Activated CD4-positive, alpha-beta T cell treated with anti-CD3 and anti-CD28 coated beads, Interleukin-2, amount 50 U/mL, for 4 hours (primary cell): ENCODE measurements at places on chromosomes 13 and 19.

- peak; percentile 62 for DNase-seq
These were observed at the start of gene TLE5 for GRCh38 chr19:3062165-3063105. TLE5 (minus strand) TSS chr19:3062495; CDS start chr19:3062200, 295 bp downstream.

GRCh38 chr13:51770681-51771417 is 33.1 kb downstream of the DHRS12 start:
- no peak for DNase-seq

GRCh38 chr13:94122300-94122915 is 357.1 kb downstream of the DCT start:
- DNase-seq, result no peak

DNA sequence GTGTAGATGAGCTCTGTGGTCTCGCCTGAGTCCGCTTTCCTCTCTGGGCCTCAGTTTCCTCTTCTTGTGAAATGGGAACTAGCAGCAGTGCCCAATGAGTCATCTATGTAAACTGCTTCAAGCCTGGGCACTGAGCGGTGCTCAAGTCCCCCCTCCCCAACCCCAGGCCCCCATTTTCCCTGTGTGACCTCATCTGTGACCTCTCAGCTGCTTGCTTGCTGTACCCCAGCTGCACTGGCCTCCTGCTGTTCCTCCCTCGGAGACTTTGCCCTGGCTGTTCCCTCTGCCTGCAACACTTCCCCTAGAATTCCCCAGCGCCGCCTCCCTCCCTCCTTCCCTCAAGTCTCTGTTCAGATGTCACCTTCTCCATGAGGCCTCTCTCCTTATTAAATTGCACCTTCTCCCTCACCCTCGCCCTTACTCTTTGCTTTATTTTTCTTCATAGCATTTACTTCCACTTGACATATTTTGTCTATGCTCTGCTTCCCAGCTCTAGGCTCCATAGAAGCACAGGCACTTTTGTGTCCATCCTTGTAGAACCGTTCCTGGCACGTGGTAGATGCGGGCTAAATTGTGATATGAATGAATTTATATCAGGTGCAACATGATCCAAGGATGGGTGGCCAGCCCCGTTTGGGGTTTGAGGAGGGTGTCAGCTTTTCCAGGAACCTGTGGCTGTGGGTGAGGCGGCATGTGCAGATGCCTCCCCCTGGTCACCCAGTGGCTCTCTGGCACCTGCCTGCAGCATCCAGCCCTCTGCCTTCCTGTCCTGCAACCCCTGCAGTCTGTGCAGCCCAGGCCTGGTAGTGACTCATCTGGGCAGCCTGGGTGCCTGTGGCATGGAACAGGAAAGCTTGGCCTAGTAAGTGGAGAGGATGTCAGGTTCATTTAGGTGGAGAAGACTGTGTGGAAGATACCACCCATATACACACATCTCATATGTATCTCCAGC is 26.3 kb downstream of the SIPA1L3 start:
- DNase-seq, result no peak

GRCh38 chr13:43830497-43830881 is 43.7 kb upstream of the ENOX1 start:
- DNase-seq, result no peak

GRCh38 chr13:32889986-32890565 is 126.1 kb upstream of the KL start:
- no peak for DNase-seq

DNA sequence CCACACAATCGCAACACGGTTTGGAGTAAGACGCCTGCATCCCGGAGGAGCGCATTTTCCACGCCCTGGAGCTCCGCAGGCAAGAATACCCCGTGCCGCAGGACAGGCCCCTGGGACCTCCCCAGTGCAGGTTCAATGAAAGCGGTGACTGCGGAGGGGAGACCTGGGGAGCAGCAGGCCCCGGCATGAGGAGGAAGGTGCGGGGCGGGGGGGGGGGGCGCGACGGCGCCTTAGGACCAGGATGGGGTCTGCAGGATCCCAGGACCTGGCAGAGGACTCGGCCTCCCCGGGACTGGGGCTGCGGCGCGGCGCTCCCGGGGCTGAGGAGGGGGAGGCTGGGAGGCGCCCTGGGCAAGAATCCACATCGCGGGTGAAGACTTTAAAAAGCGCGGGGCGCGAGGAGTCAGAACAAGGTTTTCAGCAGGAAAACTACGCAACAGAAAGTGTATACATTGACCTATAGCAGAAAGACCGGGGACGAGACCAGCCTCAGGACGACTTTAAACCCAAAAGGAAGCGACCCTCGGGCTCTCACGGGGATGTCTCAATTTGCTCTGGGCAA is 432 bp downstream of the ZNF611 start:
- DNase-seq, result no peak

DNA sequence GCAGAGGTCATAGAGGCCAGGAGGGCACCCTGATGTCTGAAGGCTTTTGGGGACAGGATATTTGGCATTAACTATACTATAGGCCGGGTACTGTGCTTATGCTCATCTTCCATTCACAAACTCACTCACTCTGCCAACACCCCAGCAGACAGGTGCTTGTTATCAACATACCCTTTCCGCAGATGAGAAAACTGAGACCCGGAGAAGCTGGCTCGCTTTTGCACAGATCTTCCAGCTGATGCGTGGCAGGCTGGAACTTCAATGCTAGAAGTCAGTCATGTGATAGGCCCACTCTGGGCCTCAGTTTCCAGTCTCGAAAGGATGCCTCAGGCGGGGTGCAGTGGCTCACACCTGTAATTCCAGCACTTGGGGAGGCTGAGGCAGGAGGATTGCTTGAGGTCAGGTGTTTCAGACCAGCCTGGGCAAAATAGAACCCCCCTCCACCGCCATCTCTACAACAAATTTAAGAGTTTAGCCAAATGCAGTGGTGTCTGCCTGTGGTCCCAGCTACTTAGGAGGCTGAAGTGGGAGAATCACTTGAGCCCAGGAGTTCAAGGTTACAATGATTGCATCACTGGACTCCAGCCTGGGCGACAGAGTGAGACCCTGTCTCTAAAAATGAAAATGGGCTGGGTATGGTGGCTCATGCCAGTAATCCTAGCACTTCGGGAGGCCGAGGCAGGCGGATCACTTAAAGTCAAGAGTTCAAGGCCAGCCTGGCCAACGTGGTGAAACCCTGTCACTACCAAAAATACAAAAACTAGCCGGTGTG is 9.5 kb downstream of the CNN1 start:
- DNase-seq, result no peak

DNA sequence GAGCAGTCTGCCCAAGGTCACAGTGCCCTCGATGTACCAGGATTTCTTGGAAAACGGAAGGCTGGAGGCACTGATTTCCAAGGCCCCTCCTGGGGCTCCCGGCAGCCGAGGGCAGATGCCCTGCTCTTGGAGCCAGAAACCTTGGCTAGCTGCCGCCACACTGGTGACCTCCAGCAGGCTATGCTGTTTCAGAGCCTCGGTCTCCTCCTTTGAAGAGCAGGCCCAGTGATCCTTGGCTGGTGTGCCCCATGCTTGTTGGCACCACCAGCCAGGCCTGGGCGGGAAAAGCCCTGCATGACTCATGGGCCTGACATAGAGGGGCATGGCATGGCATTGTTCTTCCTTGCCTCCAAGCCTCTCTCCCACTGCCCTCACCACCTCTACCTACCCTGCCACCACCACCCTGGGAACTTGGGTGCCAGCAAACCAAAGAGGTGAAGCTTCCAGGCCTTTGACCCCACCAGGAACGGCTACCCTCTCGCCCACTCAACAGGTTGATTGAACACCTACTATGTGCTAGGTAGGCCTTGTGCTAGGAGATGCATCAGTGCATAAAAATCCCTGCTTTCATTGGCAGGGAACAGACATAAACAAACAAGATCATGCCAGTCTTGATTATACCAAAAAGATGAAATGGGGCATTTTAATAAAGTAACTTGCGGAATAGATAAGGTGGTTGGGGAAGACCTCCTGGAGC is 1.6 kb upstream of the CLEC11A start:
- no peak for DNase-seq

DNA sequence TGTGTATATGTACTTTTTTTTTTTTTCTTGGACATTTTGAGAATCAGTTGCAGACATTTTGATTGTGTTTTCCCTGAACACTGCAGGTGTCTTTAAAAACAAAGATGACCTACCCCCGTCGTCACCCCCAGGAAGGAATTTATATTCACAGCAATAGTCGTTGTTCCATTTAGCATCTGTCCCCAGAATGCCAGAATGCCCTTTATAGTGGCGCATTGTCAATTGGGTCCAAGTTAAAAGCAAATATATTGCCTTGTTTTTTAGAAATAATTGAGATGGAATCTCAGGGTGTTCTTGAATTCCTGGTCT is 1.8 kb upstream of the RNF225 start:
- no peak for DNase-seq

DNA sequence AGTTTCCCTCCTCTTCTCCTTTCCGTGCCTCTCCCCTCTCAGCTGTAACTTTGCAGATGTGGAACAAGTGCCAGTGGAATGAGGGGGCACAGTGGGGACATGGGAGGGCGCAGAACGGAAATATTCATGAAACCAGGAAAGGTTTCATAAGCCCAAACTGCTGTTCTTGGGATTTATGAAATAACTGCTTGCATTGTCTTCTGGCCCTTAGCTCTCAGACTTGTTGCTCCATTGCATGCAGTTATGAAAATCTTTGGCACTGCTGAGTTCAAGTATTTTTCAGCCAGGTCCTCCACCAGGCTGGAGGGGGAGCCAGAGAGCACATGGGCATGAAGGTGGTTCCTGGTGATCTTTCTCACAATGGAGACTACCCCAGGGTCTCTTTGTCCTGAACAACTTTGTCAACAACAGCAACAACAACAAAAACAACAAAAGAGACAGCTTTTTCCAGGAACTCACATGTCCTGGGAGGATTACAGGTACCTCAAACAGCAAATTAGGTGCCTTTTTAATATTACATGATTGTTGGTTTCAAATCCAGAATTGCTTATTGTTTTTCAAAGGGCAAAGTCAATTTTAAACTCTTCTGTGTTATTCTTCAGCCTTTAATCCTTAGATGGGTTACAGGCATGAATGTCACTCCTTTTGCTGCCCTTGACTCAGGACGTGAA is 1.5 kb downstream of the RGCC start:
- DNase-seq, result peak; percentile 61

- DNase-seq, result no peak
These were observed 38.4 kb downstream of the RFX2 start for GRCh38 chr19:6071875-6072274.

DNA sequence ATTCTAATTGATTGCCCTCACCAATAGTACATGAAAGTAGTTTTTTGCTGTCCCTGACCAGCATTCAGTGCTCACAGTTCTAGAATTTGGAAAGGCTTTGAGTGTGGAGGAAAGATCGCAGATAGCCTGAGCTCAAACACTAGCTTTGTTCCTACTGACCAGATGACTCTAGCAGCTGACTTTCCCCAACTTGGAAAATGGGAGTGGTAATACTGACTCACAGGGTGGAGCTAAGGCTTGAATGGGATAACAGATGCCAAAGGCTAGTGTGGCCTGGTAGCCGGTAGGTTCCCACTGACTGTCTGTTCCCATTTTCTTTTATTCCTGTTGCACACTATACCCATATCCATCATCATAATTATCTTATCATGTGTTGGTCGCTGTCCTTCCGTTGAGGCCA is 3.7 kb downstream of the ZSCAN22 start:
- no peak for DNase-seq

DNA sequence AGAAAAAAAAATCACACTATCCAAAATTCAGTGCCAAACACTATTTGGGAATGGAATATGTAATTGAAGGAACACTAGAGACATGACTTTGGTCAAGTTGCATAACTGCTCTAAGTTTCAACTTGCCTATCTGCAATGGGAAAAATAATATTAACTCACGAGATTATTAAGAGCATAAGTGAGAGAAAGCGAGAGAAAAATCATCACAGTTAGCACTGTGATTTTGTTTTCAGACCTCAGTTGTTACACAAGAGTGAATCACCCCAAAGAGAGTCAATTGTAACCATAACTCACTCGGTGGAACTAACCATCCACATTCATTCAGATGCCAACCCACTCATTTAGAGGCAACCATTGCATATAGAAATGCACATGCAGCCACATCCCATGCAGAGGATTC is 147.1 kb downstream of the NHLRC3 start:
- no peak for DNase-seq

DNA sequence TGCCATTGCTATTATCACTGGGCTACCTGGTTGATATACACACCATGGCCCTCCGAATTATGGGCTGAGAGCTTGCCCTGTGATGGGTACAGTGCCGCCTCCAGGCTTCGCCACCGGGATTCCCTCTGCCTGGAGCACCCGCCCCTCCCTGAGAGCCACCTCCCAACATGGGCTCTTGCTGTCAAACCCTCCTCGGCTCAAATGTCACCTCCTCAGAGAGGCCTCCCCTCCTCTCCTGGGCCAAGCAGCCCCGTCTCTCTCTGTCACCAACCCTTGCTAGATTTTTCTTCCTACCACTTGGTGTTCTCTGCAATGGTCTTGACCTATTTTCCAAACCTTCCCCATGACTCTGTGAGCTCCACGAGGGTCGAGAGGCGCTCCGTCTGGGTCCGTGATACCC is 12.2 kb upstream of the TLE2 start:
- no peak for DNase-seq

DNA sequence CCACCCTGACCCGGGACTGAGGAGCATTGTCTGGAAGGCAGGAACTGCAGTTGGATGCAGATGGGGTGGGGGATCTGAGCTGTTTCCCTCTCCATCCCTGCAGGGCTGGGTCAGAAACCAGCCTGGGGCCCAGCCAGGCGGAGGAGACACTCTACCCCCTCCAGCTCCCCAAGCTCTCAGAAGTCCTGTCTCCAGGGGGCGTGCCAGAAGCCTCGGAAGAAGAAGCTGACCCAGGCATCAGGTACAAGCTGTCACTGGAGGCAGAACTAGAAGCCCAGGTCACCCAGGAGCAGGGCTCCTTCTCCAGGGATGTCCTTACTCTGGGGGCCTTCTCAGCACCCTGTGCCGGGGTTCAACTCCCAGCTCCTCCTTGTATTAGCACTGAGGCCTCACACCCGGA is 15.5 kb downstream of the SIX5 start:
- DNase-seq, result no peak

- no peak for DNase-seq
These were observed 75.4 kb downstream of the PEG3 start for GRCh38 chr19:56765137-56765536.

DNA sequence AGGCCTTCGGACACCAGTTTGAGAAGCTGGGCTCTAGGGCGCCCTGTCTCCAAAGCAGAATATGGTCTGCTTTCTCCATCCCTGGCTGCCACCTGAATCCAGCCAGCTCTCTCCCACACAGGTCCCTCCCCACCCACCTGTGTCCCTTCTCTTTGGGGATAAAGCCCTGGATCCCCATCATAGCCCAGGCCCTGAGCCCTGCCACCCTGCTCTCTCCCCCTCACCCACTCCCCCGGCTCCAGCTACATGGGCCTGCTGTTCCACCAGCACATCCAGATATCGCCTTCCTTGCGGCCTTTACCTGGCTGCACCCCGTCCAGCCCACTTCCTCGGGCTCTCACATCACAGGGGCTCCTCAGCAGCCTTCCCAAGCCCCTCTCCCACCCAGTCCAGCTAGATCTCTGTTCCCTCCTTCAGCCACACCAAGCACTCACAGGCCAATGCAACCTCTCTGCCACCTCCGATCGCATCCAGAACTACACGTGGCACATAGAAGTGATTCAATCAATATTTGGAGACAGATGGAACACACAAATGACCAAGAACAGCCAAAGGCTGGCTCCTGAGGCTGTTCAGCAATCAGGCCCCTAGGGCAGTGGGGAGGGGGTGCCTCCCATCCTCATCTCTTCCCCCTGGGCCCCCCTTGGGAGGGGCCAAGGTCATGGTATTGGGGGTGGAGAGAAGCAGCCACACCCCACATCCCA is 7.6 kb downstream of the AKT2 start:
- DNase-seq, result no peak

GRCh38 chr19:45471931-45472562 is 4.3 kb downstream of the FOSB start:
- DNase-seq, result no peak
